ENCODE measurements at places on chromosomes 7 and 10.

GRCh38 chr7:140697447-140698143 lies 1.1 kb downstream of the NDUFB2 start:
- no peak for DNase-seq

DNA sequence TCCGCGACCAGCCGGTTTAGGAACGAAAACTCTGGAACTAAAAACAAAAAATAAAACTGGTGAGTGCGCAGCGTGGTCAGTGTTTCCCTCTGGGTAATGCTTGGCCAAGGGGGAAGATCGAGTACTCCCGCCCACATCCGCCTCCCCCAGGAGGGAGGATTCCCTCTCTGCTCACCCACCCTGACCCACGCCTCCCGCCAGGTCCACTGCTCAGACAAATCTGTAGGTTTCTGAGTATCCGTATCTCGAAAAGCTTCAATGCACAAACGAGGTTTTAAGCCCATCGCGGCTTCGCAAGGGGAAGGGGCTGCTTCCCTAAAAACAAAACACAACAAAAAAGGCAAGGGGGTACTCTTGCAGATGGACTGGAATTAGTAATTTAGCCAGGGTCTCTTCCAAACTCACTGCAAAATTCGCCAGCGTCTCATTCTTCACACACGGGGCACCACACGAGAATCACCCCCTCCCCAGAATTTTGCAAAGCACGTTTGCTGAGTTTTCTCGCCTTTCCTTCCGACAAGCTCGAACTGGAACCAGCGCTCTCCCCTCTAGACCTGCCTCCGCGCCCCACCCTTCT lies 75.2 kb downstream of the INSIG1 start:
- DNase-seq: no peak

- no peak for DNase-seq
These were observed 3.3 kb downstream of the ZMIZ1 start for GRCh38 chr10:79072041-79072441.

DNA sequence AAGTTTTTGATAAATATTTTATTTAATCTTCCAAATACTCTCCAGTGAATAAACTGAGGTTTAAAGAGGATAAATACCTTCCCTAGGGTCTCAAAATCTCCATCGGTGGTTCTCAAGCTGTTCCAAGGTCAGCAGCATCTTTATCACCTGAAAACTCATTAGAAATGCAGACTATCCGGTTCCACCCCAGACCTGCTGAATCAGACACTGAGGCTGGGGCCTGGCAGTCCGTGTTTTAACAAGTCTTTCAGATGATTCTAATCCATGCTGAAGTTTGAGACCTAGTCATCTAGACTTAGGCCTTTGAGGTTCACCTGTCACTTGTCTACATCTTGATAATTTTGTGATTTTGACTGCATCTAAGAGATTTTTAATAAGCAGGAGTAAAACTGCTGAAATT lies 37.5 kb downstream of the PLEKHA8 start:
- DNase-seq: no peak

DNA sequence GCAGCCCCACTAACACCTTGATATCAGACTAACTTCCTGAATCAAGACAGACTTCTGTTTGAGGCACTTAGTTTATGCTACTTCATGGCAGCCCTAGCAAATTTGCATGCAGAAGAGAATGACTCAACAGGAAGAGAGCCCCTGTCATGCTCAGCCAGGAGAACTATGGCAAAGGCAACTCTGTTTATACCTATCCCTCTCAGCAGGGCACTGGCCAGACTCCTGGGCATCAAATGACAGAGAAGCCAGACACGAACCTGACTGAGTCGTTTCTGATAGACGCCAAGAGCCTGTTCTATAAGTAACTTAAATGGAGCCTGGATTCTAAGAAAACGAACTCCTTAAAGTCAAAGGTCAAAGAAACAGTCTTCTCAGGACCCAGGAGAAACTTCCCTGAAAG lies 50.9 kb upstream of the UNC5B start:
- no peak for DNase-seq

- DNase-seq: no peak
These were observed 137.1 kb upstream of the MDFIC start for GRCh38 chr7:114784746-114785145.

DNA sequence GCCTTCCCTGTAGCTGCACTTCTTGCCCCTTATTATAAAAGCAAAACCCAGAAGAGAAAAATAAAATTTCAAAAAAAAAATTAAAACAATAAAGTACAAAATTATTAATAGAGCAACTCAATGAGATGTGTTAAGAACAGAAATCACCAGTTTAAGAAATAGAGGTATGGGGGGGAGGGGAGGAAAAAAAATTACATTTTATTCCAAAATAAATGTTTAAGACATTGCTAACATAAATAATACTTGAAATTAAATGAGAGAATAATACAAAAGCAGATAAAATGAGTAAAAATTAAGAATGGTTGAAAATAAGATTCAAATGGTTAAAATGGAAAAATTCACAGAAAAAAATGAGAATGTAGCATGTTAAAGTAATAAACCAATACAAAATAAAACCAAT lies 3.1 kb downstream of the IFIT2 start:
- DNase-seq: no peak

DNA sequence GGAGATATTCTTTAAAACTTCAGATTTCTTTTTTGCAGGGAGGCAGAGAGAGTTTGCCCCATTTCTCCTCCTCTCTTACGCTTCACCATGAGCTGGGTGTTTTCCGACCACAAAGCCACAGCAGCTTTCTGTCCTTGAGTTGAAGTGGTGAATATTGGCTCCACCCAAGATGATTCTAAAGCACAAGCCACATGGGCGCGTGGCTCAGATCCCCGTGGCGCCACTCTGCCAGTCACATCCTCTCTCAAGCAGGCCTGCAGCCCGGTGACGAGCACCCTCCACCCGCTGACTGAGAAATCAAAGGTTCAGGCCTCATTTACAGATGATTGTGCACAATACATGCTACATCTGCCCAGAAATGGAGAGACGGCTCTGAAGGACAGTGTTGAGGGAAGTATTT lies 27.6 kb upstream of the RNF32 start:
- DNase-seq: no peak

GRCh38 chr10:74771054-74771453 lies 55.3 kb upstream of the KAT6B start:
- no peak for DNase-seq

DNA sequence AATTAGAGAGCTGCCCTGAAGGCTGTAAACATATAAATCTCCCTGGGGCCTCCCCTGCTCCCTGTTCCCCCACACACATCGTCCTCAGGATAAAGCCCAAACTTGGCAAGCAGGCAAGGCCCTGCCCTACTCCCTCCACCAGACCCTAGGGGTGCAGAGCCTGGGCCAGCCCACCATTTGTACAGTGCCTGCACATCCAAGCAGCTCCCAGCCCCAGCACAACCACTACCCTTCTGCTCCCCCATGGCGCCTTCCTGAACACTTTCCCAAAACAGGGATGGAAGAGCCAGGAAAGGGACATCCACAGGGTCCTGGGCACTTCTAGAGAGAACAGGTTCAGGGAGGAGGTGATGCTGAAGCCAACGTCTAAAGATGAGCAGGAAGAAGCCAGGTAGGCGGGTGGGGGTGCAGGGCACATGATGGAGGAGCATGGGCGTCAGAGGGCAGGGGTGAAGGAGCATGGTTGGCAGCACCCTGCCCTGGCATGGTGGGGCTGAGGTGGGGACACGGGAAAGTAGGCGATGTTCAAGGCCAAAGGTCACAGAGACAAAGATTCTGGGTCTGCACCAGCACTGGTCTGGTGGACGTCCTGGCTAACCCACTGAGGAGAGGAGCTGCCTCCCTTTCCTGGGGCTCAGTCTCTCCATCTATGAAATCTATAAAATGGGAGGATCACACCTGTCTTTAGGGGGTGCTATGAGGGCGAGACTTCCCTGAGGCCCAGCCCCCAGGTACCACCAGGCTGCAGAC lies 140.6 kb downstream of the ARHGAP22 start:
- DNase-seq: no peak

- no peak for DNase-seq
These were observed 108.3 kb downstream of the CPXM2 start for GRCh38 chr10:123783296-123783695.

DNA sequence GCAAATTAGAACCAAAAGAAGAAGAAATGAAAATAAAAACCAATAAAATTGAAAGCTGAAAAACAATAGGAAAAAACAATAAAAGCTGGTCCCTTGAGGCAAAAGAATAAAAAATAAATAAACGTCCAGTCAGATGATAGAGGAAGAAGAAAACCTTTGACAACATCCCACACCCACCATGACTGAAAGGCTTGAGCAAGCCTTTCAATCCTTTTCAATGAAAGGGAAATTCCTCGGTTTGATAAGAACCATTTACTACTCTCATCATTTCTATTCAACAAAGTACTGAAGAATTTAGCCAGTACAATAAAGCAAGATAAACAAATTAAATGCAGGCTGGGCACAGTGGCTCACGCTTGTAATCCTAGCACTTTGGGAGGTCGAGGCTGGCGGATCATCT lies 3.8 kb downstream of the SLC25A40 start:
- no peak for DNase-seq

- DNase-seq: no peak
These were observed 157.3 kb upstream of the NPVF start for GRCh38 chr7:25385506-25386136.

- no peak for DNase-seq
These were observed 68.6 kb downstream of the SRI start for GRCh38 chr7:88151119-88151790.

DNA sequence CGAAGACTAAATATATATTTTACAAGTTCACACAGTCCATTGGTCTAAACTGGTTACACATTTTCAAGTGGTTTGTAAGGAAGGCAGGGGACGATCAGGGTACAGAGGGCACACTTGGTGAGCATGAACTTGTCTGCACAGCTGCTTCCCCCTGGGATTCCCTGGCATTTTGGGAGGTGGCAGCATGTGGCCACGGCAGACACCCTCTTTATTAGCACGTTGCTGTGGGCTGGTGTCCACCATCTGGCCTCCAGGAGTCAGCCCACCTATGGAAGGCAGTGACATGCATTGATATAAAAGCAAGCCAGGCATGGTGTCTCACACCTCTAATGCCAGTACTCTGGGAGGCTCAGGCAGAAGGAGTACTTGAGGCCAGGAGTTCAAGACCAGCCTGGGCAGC lies 350.2 kb downstream of the TYW1 start:
- DNase-seq: no peak

- DNase-seq: no peak
These were observed 106.6 kb downstream of the PRKCQ start for GRCh38 chr10:6473430-6473829.

DNA sequence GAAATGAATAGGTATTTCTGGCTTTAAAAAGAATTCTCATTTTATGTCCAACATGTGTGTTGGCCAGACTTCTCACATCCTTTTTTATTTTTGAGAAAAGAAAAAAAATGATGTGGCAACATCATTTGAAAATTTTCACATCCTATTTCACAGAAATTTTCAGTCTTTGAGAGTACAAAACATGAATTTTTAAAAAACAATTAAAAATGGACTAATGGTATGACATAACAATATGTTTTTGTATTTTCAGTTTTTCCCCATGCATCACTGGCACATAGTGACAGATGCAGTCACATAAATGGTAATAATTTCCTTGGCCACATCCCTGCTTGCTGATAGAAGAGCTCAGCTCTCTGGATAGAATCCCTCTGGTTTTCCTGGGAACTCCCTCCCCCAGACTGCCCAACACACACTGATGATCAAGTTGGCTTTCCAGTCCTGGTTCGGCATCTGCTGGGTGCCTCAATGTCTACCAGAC lies 188.5 kb upstream of the AGR3 start:
- no peak for DNase-seq

GRCh38 chr10:85620807-85621206 lies 745.8 kb downstream of the GRID1 start:
- no peak for DNase-seq

GRCh38 chr10:86340176-86340990 lies 26.2 kb downstream of the GRID1 start:
- no peak for DNase-seq

- no peak for DNase-seq
These were observed 43.4 kb downstream of the TMEM130 start for GRCh38 chr7:98826387-98826786.

DNA sequence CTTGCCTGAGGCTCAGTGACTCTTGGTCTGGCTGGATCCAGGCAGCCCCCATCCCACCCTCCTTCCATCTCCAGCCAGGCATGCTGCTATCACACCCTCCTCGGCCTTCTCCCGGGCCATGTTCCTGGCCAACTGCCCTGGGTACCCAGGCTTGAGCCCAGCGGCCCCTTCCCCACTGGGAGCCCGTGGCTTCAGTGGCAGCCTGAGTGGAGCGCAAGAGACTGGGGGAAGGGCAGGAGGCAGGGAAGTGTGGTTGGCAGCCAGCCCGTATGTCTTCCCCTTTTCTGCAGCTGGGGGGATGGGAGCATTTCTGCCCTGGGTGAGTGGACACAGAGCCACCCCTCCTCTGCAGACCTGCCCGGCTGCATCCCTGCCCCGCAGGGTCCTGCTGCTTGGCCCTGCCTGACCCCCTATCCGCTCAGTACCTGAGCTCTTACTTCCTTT lies 148.5 kb downstream of the ARHGAP22 start:
- no peak for DNase-seq

GRCh38 chr7:22579961-22580360 lies 80.0 kb upstream of the STEAP1B start:
- DNase-seq: no peak

DNA sequence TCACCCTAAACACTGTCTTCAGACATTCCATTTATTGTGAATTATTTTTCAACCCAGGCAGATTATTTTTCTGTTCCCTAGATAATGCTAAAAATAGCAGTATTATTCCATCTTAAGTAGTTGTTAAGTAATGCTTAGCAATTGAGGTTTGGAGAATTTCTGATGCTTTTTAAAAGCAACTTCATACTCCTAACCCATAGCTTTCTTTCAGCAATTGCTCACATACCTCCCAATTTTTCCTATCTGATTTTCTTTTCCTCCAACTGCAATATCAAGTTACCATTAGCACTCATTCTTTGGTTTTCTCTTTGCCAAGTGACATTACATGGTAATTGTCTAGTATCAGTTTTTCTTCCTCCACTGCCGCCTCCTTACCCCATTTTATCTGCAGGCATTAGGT lies 104.7 kb downstream of the GPR85 start:
- no peak for DNase-seq

DNA sequence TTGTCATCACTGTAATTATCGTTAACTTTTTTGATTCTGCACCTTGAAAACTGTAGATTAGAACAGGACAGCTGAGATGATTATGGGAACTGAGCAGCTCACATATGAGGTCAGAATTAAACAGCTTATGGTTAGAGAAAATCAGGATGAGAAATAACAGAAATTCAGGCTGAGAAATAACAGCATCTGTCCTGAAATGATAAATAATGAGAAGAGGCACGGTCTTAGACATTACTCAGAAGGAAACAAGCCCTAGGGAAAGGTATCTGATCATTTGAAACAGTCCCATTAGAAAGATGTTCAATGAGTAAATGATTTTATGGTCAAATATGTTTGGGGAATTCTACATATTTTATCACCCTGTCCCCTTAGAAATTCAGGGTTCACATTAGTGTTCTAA lies 65.6 kb upstream of the PCGF5 start:
- DNase-seq: no peak

- no peak for DNase-seq
These were observed 34.4 kb downstream of the VSTM4 start for GRCh38 chr10:49080965-49081364.

- no peak for DNase-seq
These were observed 47.0 kb upstream of the LAMB1 start for GRCh38 chr7:108049962-108050361.
